Mammary microvascular endothelial cell (primary cell): ENCODE measurements at places on chromosomes 4 and X. TPM values are rescaled to one million over a fixed set of nuclear protein-coding genes. Genes with fewer than 3 reads are reported as not detected.

The KDR gene
- total RNA-seq = 180 and 183 TPM in 2 replicates

The SCRG1 gene
- total RNA-seq = not detected in 2 replicates

The KIT gene
- 0.25 and 2.3 TPM in 2 replicates for total RNA-seq

The SORCS2 gene
- total RNA-seq = under 0.01 TPM in 1 of 2 replicates, not detected in the other

The FREM3 gene
- total RNA-seq = 0.20 and 0.25 TPM in 2 replicates

The GPC4 gene
- total RNA-seq = 0.13 and 0.15 TPM in 2 replicates

The SRPK3 gene
- under 0.01 TPM in 1 of 2 replicates, not detected in the other for total RNA-seq

The TEX13B gene
- total RNA-seq = not detected in 2 replicates

The MAGEA4 gene
- total RNA-seq = not detected in 2 replicates

The RAB40A gene
- total RNA-seq = not detected in 2 replicates

The ZNF280C gene
- total RNA-seq = 4.8 and 5.9 TPM in 2 replicates

The NKAP gene
- total RNA-seq = 4.3 and 4.7 TPM in 2 replicates

The DLG3 gene
- total RNA-seq = 0.84 and 1.5 TPM in 2 replicates

The MAGEA1 gene
- not detected in 2 replicates for total RNA-seq
